Thymus (tissue), 14 donors: ENCODE measurements at places on chromosomes 11 and 22.

DNA sequence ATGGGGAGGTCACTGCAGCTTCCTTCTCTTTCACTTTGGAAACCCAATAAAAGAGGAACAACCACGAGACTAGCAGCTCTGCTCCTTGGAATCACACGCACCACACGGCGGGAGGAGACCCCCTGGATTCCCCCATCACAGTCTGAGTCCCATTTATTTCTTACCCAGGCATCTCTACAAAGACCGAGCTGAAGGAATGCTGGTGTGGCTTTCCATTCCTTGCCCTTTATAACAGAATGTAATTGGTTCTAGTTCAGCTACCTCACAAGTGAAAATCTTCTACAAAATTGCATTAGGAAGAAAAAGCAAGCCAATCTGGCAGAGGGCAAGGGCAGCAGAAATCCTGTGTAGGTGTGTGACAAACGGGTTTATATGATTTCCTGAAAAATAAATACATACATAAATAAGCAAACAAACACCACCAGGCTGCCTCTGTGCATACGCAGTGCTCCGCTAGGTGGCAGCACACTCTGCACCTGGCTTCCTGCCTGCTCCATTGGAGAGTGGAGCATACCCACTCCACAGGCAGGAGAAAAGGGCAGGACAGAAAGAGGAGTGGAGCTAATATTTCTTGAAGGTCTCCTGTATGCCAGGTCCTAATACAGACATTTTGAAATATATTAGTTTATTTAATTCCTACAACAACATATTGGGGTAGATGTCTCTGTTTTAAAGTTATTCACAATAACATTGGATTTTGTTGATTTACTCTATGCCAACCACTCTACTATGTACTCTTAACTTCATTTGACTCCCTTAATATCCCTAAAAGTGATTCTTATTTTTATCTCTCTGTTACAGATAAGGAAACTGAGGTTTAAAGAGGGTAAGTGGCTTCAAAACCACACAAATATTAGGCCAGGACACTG is 673.1 kb downstream of the KCNA4 start:
- no peak overlapping the region for H3K27ac ChIP-seq
- no peak overlapping the region for H3K4me3 ChIP-seq
- H3K36me3 ChIP-seq = no peaks in the 10 kb centered on the region

DNA sequence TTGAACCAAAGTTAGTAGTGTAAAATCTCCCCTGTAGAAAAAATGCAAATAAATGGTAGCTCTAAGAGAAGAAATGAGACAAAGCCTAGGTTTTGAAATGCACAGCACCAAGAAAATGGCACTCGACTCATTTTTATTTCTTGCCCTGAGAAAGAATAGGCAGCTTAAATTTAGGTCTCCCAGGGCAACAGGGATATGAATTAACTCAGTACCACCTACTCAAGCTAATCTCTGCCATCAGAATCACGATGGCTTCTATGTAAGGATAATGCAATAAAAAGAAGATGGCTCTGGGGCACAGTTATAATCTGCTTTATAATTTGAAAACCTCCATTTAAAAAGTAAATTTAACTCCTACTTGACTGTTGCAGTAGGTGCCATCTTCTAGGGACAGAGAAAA is 1784.3 kb downstream of the LRRC4C start:
- H3K27me3 ChIP-seq = no peaks in the 10 kb centered on the region
- no peaks in the 10 kb centered on the region for H3K36me3 ChIP-seq
- no peak for DNase-seq
- no peaks in the 10 kb centered on the region for H3K4me1 ChIP-seq

- H3K27ac ChIP-seq = no peak overlapping the region
- no peaks in the 10 kb centered on the region for H3K4me1 ChIP-seq
- DNase-seq = no peak
Measured at GRCh38 chr11:68735125-68735524, 16.2 kb downstream of the TESMIN start.

DNA sequence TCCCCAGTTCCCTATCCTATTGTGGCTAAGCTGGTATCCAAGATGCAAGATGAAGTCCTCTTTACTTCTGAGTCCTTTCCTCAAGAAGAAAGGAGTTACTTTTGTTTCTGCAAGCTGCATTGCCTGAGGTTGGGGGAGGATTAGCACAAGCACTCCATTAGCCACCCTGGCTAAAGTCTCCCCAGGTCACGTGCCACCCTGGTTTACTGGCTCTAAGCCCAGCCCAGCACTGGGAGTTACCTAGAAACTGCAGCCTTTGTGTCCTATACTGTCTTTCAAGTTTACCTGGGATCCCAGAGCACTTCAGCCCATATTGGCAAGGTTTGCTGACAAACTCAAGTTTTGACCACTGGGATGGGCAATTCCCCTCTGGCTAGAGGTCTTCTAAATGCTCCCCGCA is 78.4 kb upstream of the DBX1 start:
- H3K27me3 ChIP-seq = no peaks in the 10 kb centered on the region
- no peaks in the 10 kb centered on the region for H3K4me1 ChIP-seq
- H3K27ac ChIP-seq = no peak overlapping the region
- DNase-seq = no peak

DNA sequence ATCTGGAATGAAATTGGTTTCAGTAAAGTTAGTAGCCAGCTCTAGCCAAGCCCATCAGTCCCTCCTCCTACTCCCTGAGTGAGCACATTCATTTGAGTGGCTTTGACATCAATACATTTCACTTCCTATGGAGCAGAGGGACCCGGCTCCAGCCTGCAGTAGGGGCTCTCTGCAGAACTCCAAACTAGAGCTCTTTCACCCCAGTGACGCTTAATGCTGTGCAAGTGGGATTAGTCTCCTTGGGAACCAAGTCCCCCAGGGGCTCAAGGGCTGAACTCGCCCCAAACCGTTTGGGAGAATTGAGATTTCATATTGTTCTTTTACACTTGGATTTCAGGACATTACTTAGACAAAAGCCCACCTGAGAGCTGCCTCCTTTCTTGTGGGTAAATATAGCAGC is 4.4 kb upstream of the FAM181B start:
- no peaks in the 10 kb centered on the region for H3K4me1 ChIP-seq
- H3K27me3 ChIP-seq = peaks cover 19% of the 10 kb centered on the region
- DNase-seq = no peak
- H3K36me3 ChIP-seq = no peaks in the 10 kb centered on the region

DNA sequence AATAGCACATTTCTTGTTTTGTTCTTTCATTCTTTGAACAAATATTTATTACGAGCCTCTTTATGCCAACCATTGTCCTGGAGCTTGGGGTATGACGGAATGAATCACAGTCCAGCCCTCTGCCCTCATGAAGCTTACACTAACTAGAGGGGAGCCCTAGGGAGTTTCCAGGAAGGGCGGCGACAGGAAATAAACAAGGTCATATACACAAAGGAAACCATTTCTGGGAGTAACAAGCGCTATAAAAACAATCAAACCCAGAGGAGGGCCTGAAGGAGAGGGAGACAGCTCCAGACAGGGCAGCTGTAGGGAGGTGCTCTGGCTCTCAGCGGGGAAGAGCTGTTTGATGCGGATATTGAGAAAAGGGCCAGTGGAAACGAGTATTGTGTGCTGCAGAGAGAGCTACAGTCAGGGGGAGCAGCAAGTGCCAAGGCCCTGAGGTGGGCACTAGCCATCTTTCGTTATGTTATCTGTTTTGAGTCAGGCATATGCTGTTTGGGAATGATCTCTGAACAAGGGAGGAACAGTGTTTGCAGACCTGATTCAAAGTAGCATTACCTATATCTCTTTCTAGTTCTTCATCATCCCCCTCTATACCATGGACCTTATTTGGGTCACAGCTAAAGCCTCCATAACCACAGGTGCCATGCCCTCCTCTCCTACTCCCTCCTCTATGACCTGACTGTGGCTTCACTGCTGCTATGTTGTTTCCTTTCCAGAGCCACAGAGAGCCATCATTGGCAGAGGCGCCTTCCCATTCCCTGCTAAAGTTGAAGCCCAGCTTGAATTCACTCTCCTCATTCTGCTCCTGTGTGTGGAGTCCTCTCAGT is 15.3 kb upstream of the ZBTB16 start:
- H3K36me3 ChIP-seq = no peaks in the 10 kb centered on the region
- DNase-seq = no peak
- H3K27me3 ChIP-seq = no peaks in the 10 kb centered on the region
- H3K4me1 ChIP-seq = no peaks in the 10 kb centered on the region
- no peak overlapping the region for H3K4me3 ChIP-seq

DNA sequence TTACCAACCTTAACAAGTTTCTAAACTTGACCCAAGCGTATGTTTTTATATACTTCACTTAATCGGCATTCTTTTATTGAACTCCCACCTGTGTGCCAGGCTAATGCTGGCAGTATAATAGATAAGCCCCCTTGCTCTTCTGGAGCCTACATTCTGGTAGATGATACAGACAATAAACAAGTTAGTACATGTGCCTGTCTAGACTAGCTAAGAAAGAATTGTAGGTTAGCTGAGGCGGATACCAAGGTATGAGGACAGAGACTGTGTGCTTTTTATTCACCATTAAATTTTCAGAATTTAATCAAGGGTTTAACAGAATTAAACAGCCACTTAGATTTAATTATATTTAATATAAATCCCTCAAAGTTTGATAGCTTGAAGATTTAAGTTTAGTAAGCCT is 45.7 kb downstream of the TTC17 start:
- no peak for DNase-seq
- no peaks in the 10 kb centered on the region for H3K4me1 ChIP-seq
- no peaks in the 10 kb centered on the region for H3K27me3 ChIP-seq
- H3K4me3 ChIP-seq = no peak overlapping the region
- H3K36me3 ChIP-seq = peaks cover 61% of the 10 kb centered on the region

DNA sequence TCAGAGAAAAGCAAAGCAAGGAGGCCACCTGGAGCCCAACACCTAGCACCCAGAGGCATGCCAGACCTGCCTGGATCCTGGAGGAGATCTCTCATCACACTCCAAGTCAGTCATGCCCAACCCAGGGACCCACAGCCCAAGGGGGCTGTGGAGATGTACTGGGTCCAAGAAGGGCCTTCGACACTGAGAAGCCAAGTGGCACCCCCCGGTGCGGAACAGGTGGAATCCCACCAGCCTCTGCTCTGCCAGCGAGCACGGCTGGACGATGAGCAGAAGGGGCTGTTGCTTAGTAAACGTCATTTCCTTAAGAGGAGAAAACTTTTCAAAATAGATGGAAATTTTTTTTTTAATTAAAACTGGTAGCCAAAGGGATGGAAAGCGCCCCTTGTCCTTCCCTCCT is 171.9 kb upstream of the GRK3 start:
- H3K4me3 ChIP-seq = no peak overlapping the region
- H3K4me1 ChIP-seq = peaks cover 17% of the 10 kb centered on the region
- H3K36me3 ChIP-seq = no peaks in the 10 kb centered on the region
- no peak for DNase-seq
- H3K27me3 ChIP-seq = no peaks in the 10 kb centered on the region

GRCh38 chr22:43080616-43081015 is 8.6 kb downstream of the TTLL1 start:
- no peaks in the 10 kb centered on the region for H3K36me3 ChIP-seq
- no peak overlapping the region for H3K27ac ChIP-seq
- no peak overlapping the region for H3K4me3 ChIP-seq
- no peaks in the 10 kb centered on the region for H3K27me3 ChIP-seq
- H3K4me1 ChIP-seq = no peaks in the 10 kb centered on the region
